Type B pancreatic cell (in vitro differentiated cells): ENCODE measurements at places on chromosomes 6 and 20. TPM values are rescaled to one million over a fixed set of nuclear protein-coding genes. Genes with fewer than 3 reads are reported as not detected.

DNA sequence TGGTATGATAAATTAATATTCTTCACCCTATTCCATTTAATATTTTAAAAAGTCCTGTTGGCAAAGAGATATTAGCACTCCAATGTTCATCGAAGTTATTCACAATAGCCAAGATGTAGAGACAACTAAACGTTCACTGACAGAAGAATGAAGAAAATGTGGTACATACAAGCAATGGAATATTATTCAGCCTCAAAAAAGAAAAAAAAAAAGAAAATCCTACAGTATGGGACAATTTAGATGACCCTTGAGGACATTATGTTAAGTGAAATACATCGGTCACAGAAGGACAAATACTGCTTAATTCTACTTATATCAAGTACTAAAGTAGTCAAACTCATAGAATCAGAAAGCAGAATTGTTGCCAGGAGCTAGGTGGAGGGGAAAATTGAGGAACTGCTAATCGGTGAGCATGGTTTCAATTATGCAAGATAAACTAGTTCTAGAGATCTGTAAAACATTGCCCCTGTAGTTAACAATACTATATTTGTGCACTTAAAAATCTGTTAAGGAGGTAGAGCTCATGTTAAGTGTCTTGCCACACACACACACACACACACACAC, 4.7 kb downstream of the GCLC start:
- H3K36me3 ChIP-seq: peaks cover 34% of the 10 kb centered on the region
- H3K4me3 ChIP-seq: peak overlapping the region; percentile 100
- peaks cover 4% of the 10 kb centered on the region for H3K27me3 ChIP-seq
- no peak overlapping the region for H3K27ac ChIP-seq

DNA sequence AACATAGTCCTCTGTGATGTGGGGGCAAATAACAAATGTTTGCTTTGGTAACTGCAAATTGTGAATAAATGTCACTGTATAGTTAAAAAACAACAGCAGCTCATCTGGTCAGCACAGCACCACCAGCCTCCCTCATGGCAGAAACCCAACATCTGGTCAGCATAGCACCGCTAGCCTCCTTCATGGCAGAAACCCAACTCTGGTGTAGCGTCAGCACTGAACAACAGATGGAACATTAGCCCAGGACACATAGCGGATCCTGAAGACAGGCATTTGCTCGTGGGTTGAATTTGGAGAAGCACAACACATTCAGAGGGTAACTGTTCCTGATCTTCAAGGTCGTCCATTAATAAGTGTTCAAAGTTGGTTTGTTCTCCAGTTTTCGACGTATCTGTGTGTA, 265.9 kb downstream of the DLL1 start:
- no peak overlapping the region for H3K4me3 ChIP-seq
- H3K27me3 ChIP-seq: peaks cover 3% of the 10 kb centered on the region
- H3K36me3 ChIP-seq: no peaks in the 10 kb centered on the region
- peaks cover 17% of the 10 kb centered on the region for H3K4me1 ChIP-seq

GRCh38 chr20:7146552-7147219, 379.2 kb downstream of the BMP2 start:
- H3K36me3 ChIP-seq: no peaks in the 10 kb centered on the region
- peaks cover 9% of the 10 kb centered on the region for H3K27me3 ChIP-seq
- peaks cover 5% of the 10 kb centered on the region for H3K4me1 ChIP-seq

DNA sequence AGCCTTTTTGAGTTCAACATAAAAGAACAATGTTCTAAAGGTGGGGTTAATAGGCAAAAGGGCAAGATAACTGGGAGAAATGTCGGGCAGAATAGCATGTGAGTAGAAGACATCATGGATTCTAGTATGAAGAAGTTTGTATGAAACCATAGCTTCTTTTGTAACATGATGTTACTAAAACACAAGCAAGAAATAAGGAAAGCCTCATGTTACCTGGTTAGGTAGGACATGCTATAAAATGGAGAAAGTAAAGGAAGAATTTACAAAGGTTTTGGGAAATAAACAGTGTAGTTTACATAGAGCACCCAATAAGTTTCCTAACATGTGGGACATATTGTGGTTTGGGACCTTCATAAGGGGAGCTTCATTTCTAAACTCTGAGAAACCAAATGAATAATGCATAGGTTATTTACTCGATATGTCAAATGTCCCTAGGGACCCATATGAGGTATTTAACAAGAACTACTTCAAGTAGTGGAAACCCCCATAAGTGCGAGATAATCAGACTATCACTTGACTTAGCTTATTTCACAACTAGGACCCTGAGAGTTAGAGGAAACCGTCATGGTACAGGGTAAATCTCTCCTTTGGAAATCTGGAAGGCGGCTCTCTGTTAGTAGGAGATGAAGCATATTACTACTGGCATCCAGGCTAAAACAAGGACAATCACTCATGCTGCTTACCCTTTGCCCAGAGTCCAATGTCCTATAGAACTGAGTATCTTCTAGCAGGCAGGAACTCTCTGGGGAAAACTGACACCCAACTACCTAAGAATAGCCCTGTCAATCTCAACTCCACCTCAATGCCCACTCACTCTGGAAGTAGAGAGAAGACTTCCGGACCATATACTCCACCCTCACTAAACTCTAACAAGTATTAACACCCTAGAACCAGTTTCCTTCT, 57.5 kb downstream of the ILRUN start:
- H3K36me3 ChIP-seq: peaks cover 11% of the 10 kb centered on the region
- DNase-seq: no peak
- H3K27ac ChIP-seq: no peak overlapping the region
- H3K27me3 ChIP-seq: no peaks in the 10 kb centered on the region
- H3K4me1 ChIP-seq: no peaks in the 10 kb centered on the region

CSTF1 gene
- 43.2 and 48.4 TPM in 2 replicates for total RNA-seq

ABHD16B gene
- not detected in 2 replicates for total RNA-seq

HLA-DPA1 gene
- total RNA-seq: 1.3 and 2.6 TPM in 2 replicates

SRPK1 gene
- 69.7 and 73.8 TPM in 2 replicates for total RNA-seq
